Hematopoietic multipotent progenitor cell treated with erythropoietin and hydrocortisone succinate and interleukin-3 and kit ligand, for 15 days (in vitro differentiated cells): ENCODE measurements at places on chromosomes 11 and 22.

GRCh38 chr11:70644343-70645060 is 246.2 kb downstream of the CTTN start:
- no peak for DNase-seq

DNA sequence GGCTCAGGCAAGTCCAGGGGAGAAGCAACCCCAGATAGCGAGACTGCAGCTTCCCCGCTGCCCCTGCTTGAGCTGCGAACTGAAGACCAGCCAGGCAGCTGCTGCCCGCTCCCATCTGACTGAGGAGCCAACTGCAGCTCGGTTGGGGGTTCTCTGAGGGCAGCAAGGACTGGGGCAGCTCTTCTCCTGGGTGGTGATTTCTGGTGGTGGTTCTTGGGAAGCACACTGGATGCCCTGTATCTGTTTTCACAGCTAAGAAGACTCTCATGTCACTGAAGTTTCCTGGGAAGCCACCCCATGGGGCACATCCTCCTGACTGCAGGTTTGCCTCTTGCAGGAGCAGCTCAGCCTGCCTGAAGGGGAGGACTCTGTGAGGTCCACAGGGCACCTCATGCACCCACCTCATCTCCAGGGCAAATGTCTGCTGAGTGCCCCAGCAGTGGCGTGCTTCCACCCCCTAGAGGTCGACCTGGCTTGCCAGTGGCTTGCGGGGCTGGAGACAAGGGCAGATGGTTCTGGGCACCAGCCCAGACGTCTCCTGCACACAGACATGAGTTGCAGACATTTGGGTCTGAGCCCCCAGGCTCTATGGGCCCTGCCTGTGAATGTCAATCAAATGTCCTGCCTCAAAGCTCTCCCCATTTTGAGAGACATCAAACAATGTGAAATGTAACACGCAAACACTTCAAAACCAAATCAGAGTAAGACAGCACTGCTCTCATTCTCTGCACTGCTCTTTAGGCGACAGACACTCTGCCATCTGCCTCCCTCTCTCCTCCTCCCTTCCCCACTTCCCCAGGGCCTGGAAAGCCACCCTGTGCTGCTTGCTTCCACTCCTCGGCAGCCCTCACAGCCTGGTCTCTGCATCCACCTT is 800.9 kb downstream of the BRD1 start:
- no peak for DNase-seq

GRCh38 chr22:23825246-23825905 is 13.4 kb downstream of the DERL3 start:
- DNase-seq, result no peak

DNA sequence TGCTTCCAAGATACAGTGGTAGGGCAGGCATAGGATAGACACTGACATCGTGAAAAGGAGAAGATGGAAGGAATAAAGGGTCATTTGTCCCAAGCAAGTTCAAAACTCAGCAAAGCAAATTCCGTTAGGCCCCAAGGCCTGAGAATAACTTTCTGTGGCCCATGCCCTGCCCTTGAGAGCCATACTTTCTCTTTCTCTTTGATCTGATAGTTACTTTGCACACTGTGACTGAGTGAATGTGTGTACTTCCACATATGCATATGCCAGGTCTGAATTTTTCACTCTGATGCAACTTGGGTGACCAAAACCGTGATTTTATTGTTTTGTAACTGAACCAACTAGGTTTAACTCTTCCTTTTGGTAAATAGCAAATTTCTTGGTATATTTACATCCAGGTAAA is 371.5 kb downstream of the RAB38 start:
- DNase-seq, result no peak

DNA sequence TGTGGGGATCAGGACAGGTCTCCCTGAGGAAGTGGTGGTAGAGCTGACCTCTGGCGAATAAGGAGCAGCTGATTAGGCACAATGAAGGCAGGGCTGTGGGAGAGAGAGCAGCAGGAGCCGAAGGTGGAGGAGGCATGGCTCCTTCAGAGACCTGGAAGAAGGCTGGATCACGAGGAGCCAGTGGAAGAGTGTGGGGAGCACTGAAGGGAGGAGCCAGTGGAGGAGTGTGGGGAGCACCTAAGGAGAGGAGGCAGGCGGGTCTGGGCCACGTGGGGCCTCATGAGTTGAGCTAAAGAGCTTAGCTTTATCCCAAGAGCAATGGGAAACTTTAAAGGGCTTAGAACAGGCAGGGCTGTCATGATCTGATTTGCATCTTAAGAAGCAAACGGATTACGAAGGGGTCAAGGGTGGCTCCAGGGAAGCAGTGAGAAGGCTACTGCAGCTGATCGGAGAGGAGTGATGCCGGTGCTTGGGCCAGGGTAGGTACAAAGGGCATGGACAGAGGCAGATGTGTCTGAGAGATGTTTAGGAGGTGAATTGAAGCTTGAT is 44.9 kb upstream of the EIF3D start:
- DNase-seq, result no peak
